Astrocyte of the hippocampus (primary cell): ENCODE measurements at places on chromosomes 5 and 9.

- DNase-seq, result no peak
Measured at GRCh38 chr5:1076406-1076805, 35.5 kb downstream of the SLC12A7 start.

GRCh38 chr9:34087370-34087769 lies 38.7 kb upstream of the UBAP2 start:
- no peak for DNase-seq

DNA sequence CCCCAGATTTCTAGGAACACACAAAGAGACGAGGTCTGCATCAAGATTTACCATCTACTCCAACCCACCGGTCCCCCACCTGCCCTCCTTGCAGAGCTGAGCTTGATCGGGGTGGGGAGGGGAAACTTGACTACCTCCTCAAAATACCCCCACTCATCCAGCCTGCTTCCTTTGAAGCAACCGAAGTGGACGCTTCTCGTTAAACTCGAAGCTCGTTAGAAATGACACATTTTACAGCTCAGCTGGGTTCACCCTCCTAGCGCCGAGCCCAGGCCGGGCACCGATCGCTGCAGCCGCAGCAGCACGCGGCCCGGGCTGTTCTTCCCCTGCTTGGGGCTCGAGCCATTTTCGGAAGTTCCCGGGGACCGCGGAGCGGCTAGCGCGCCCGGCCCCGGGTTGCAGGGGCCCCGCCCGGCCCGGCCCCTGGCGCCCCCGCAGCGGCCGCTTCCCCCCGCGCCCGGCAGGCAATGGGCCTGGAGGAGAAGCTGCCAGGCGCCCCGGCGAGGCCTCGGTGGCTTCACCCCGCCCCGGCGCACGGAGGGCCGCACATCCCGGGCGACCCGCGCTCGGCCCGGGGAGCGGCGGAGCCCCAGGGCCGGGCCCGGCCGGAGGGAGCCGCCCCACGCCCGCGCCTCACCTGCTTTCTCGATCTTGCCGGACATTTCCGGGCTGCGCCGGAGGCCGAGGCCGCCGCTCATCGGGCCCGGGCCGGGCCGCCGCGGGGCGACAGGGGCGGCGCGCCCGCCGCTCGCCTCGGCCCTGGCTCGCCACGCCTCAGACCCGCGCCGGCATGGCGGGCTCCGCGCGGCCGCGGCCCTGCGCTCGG lies 530 bp downstream of the RAPGEF1 start:
- peak; percentile 71 for DNase-seq

DNA sequence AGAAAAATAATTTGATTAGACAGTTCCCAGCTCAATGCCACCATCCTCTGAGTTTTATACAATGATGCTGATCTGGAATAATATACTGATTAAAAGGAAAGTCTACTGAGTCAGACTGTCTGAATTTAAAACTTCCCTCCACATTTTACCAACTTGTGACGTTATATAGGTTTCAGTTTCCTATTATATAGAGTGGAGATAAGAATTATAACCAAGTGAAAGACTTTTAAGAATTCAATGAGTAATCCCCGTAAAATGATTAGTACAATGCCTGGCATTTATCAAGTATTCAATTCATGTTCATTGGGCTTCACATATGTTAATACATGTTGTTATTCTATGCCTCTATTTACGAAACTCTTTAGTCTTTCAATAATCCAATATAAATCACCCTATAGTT lies 166.0 kb downstream of the CDH9 start:
- DNase-seq, result no peak

DNA sequence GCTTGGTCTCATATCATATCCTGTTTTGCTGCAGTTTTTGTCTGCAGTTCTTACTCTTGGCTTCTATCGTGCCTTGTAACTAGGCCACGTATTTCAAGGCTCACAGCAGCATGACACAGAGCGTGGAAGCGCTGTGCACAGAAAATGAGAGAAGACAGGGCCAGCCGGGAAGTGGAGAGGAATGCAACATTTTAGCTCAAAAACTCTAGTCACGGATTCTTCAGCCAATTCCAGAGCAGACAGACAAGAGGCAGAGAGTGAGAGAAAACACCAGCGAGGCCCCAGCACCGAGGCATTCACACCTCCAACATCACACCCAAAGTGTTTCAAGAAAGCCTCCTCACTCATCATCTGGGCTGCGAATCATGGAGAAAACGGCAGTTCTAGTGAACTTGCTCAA lies 160.8 kb downstream of the DNAH5 start:
- no peak for DNase-seq

- DNase-seq, result no peak
Measured at GRCh38 chr5:180595381-180596114, 4.2 kb upstream of the SCGB3A1 start.

- DNase-seq, result no peak
Measured at GRCh38 chr9:3150074-3150473, 306.2 kb upstream of the PUM3 start.

DNA sequence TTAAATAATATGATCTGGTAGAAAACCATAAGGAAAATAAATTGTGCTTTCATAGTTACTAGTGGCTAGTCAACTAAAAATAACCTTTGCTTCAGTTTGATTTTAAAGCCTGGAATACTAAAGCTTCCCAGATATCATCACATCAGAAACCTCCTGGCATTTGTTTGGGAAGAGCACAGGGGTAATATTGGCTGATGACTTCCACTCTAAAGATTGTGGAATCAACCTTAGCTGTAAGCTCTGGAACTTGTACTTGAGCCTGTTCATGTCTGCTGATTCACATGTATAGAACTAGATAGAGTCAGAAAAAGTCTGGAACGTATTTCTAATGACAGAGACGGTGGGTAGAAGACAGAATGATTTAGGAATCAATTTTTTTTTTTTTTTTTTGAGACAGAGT lies 345.0 kb downstream of the CWC27 start:
- DNase-seq, result no peak

GRCh38 chr5:38011668-38012188 lies 171.9 kb upstream of the GDNF start:
- no peak for DNase-seq

DNA sequence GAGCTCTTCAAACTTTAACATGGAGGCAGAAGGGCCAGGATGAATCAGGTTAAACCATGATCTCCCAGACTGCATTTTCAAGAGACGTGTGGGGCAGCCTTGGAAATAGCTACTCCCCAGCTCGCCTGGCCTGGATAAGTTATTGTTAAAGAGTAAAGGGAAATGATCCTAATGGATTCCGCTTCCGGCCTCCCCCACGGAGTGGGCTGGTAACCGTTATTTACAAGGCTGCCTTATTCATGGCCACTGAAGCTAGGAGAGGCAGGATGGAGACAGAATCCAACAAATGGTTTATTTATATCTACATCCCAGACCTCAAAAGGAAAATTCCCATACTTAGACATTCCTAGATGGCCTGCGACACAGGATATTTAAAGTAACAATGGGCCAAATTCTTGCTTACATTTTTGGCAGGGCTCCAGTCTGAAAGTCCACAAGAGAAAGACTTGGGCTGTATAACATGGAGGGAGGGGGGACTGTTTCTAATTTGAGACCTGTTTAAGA lies 27.9 kb downstream of the SPRY4 start:
- DNase-seq, result peak; percentile 94

DNA sequence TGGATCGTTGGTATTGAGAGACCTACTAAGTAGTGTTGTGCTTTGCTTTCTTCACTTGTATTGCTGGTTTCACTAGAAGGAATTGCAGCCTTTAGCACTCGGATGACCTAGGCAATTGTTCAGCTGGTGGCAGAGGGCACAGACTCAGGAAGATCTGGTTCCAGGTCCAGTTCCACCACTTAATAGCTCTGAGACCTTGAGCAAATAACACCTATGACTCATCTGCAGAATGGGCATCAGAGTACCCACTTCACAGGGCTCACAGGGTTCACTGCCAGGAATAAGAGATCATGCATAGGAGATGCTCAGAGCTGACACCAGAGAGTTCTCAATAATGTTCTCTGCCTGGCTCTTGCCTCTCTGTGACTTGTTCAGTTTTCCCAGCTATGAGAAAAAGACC lies 133.6 kb downstream of the SIL1 start:
- no peak for DNase-seq

DNA sequence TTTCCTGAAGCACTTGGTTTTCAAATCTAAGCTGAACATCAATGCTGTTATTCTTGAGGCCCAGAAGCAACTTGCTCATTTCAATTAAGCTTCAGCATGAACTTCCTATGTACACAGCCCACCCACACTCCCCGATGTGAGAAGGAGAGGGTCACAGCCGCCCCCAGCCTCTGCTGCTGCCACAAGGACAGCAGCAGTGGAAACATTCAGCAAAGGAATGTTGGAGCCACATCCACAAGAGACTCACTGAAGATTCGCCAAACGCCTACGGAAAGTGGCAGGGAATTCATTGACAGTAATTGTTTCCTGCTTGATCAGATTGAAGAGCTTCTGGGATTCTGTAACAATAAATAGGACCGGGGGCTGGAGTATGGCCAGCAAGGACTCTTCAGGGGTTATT lies 2.9 kb downstream of the TGFBI start:
- no peak for DNase-seq

DNA sequence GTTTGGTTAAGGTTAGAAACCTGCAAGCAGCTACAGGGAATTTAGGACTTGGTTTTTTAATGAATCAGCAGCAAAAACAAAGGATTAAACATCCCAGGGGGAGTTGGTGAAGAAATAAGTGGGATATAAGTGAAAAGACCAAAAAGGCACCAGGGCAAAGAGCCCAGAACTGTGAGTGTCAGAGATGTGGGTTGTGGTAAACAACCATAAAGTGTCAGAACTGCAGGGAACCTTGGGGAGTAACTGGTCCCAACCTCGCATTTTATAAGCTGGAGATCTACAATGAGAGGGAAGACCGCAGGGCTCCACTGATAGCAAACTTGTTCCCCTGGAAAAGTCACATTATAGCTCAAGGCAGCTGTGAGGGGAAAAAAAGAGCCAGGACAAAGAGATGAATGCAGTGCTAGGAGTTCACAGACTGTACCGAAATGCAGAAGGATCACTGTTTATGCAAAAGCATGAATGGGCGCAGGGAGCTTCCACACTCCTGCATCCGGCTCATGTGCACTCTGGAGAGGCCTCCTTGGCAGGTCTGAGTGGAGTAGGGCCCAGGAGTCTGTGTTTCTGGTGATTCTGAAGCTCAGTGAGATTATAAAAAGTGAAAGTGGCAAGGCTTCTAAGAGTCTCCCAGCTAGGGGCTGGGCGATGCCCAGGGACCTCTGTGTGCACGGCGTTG lies 156.3 kb downstream of the GOLPH3 start:
- peak; percentile 86 for DNase-seq

GRCh38 chr9:89134709-89135108 lies 43.9 kb downstream of the SHC3 start:
- no peak for DNase-seq

DNA sequence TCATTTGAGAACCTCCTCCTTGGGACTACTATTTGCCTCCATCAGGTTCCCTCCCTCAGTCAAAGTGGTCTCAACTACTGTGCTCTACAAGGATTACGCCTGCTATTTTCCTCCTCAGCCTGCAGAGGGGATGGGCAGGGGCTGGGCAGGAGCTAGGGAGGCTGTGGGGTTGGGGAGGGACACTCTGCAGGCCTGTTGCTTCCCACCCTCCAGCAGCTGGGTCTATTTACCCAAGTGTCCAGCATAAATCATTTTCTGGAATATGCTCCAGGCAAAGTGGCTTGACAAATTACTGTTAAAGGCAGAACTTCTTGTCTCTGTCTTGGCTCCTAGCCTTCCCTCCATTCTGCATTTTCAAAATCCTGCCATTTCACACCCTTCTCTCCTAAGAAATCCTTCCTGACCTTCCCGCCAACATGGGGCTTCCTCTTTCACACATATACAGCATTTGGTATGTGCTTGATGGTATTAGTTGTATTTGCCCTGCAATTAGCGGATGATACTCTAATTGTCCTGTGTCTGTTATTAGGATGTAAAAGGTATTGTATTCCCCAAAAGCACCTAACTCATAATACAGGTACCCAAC lies 106.7 kb downstream of the EFNA5 start:
- DNase-seq, result no peak

DNA sequence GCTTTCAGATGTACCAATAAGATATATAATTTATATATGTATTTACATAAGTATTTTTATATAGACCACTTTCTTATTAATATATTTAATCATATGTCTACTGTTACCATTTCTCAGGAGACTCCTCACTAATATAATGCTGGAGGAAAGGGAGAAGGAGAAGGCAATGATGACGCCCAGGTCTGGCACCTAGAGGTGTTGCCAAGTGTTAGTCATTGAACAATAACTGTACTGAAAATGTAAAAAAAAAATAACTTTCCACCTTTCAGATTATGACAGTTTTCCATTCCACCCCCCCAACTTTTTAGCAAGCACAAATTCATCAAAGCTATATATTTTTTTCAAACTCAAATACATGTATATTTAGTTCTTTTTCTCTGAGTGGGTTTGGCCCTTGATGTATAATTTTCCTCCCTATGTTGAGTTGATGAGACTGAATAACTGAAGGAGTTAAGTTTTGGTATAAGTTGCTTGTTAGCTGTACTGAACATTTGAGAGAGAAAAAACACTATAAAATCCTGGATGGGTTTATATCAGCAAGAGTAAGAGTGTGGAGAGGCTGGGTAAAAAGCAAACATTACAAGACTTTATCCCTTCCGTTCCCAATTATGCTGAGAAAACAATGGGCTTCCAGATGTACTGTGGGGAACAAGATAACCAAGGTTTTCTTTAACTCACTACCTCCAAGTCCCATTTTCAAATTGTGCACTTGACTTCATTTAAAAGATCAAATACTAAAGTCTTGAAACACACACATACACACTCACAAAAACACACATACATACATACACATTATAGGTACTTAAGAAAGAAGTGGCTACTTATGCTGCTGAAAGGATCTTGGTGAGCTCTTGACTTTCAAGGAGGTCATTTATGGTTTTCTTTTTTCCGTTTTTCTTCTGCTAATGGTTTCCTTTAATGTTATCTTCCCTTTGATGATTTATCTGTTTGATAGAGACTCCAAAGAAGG lies 142.8 kb upstream of the IFNE start:
- no peak for DNase-seq

- DNase-seq, result peak; percentile 39
Measured at GRCh38 chr5:108379722-108380530, 2.0 kb downstream of the FBXL17 start.

DNA sequence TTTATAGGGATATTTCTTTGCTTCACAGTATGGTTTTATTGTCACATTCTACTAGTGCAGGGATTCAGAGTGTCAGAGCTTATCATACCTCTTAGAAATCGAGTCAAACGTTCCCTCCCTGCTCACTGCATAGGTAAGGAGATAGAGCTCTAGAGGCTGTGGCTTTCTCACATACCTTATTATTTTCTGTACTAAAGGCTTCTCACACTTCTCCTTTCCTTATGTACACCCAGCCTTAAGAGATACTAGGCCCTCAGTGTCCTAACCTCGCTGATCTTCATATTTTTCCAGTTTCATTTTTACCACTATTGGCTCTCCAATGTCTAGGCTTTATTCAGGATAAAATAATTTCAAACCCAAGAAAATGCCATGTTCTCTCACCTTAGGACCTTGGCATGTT lies 297.3 kb upstream of the RIOK2 start:
- DNase-seq, result no peak

- no peak for DNase-seq
Measured at GRCh38 chr9:123537809-123538208, 181.8 kb downstream of the CRB2 start.

GRCh38 chr5:5418006-5418405 lies 4.5 kb upstream of the ICE1 start:
- DNase-seq, result no peak
